ENCODE measurements at places on chromosomes 2 and 18. TPM values are rescaled to one million over a fixed set of nuclear protein-coding genes. Genes with fewer than 3 reads are reported as not detected.

The DTNA gene
- 6.7 TPM for total RNA-seq

The ADI1 gene
- 207 TPM for total RNA-seq

The GBX2 gene
- not detected for total RNA-seq

The ZNF516 gene
- total RNA-seq: 19.8 TPM

GRCh38 chr2:41521211-41521610, 526.6 kb upstream of the PKDCC start:
- no peaks in the 10 kb centered on the region for H3K27me3 ChIP-seq
- H3K4me3 ChIP-seq: no peak overlapping the region
- DNase-seq: no peak
- no peaks in the 10 kb centered on the region for H3K36me3 ChIP-seq
- no peak overlapping the region for H3K27ac ChIP-seq

GRCh38 chr18:69002233-69002632, 204.4 kb downstream of the CCDC102B start:
- no peaks in the 10 kb centered on the region for H3K4me1 ChIP-seq
- H3K27me3 ChIP-seq: no peaks in the 10 kb centered on the region
- no peaks in the 10 kb centered on the region for H3K36me3 ChIP-seq
- H3K4me3 ChIP-seq: no peak overlapping the region
